ENCODE measurements at places on chromosomes 1 and 21. TPM values are rescaled to one million over a fixed set of nuclear protein-coding genes. Genes with fewer than 3 reads are reported as not detected.

DNA sequence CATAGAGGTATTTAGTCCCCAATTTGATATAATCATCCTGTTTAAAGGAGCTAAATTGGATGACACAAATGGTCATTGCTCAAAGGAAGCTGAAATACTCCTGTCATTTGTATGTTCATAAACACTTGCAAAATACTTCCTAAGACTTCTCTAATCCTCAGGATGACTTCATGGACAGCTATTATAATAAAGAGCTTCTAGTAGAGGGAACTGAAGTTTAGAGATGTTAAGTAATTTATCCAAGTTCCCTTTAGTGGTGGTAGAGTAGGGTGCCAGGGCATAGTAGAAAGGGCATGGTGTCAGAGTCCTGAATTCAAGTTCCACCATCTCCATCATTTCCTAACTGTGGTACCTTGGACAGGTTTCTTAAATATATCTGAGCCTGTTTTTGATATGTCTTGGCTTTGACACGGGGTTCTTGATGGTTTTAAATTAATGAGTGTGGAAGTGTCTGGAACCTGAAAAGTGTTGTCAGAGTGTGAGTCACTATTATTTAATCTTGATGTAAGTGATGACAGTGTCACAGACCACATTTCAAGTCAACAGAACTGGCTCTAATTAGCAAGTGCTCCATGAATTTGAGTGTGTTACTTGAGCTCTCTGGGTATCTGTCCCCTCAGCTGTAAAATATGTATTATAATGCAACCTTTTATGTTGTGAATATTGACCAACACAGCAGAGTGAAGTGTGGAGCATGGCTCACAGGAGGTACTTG is 12.1 kb upstream of the GBP6 start:
- DNase-seq = no peak

DNA sequence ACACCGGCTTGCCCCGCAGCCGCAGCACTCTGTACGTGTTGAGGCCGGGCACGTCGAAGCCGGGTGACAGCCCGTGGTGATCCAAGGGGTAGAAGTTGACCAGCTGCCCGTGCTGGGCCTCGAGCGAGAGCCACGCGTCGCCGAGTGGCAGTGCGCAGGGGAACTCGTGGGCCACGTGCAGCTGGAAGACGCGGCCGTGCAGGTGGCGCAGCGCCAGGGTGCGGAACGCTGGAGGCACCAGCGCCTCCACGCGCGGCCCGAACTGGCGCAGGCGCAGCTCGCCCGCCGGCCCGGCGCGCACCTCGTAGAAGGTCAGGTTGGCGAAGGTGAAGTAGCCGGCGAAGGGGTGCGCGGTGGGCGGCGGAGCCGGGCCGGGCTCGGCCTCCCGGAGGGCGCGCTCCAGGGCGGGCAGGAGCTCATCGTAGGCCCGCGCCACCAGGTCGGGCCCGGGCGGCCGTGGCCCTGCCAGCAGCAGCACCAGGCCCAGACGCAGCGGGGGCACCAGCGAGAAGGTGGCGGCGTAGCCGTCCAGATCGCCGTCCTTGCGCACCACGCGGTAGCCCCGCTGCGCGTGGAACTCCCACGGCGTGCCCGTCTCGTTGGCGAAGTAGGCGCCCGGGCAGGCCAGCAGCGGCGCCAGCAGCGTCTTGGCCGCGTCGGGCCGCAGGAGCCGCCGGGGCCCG is 19.5 kb downstream of the LACTBL1 start:
- DNase-seq = no peak

- DNase-seq = no peak
These were observed 157.3 kb downstream of the SLC30A10 start for GRCh38 chr1:219771080-219771479.

GRCh38 chr1:25435397-25436108 is 4.9 kb downstream of the MACO1 start:
- peak; percentile 87 for DNase-seq

DNA sequence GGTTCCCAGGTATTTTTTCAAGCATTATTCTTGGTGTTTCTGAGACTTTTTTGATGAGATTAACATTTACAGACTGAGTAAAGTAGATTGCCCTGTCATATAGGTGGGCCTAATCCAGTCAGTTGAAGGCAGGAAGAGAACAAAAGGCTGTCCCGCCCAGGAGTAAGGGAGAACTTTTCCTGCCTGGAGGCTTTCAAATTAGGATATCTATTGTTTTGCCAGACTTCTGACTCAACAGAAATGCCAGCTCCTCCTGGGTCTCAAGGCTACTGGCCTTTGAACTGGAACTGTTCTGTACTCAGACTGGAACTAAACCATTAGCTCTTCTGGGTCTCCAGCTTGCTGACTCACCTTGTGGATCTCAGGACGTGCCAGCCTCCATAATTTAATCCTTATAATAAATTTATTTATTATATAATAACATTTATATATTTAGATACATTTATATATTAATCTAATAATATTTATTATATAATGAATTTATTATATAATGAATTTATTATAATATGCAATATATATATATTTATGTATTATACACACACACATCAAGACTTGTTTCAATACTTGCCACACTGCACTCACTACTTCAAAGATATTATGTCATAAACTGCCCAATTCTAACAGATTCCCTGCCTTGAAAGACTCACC is 510.8 kb upstream of the B3GALT2 start:
- DNase-seq = no peak

- no peak for DNase-seq
These were observed 6.5 kb downstream of the NBL1 start for GRCh38 chr1:19650416-19651140.

DNA sequence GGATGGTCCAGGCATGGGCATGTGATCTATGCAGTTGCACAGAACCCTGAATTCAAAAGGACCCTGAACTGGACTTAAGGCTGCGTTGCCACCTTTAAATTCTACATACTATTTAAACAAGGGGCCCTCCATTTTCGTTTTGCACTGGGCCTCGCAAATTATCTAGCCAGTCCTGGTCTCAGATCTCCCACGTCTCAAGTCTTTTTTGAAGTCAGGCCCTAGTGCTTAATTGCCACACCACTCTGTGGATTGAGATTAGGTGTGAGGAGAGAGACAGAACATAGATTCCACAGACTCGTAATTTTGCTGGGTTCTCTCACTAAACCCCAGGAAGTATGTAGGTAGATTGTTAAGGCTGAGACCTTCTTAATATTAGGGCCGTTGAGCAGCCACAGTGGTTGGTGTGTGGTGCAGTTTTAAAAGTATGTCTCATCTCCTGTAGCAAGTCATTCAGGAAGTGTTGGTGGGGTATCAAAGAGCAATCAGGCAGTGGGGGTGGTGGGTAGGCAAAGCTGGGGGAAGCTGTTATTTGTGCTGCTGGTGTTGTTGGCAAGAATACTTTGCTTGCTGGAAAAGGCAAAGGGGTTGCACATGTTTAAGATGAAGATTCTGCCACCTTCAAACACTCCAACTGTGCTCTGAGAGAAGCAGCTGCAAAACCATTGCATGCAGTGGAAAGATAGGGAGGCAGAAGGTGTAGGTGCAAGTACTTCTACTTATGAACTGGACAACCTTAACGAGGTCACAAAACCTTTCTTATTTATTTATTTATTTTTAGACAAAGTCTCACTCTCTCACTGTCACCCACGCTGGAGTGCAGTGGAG is 11.2 kb downstream of the CD84 start:
- no peak for DNase-seq

GRCh38 chr1:16617114-16617631 is 3.8 kb upstream of the NBPF1 start:
- DNase-seq = no peak

- DNase-seq = no peak
These were observed 58.1 kb downstream of the PTP4A2 start for GRCh38 chr1:31879981-31880608.

The MEX3A gene
- total RNA-seq = 2.5 TPM

The LRRC52 gene
- not detected for total RNA-seq

The IVL gene
- not detected for total RNA-seq

The OLFM3 gene
- total RNA-seq = not detected

The GPR52 gene
- total RNA-seq = 2.5 TPM

The NBPF1 gene
- total RNA-seq = 8.5 TPM

The PAPPA2 gene
- not detected for total RNA-seq
